Mucosa of gallbladder (tissue), 1 donor: ENCODE measurements at places on chromosomes 7 and 10. TPM values are rescaled to one million over a fixed set of nuclear protein-coding genes. Genes with fewer than 3 reads are reported as not detected.

DNA sequence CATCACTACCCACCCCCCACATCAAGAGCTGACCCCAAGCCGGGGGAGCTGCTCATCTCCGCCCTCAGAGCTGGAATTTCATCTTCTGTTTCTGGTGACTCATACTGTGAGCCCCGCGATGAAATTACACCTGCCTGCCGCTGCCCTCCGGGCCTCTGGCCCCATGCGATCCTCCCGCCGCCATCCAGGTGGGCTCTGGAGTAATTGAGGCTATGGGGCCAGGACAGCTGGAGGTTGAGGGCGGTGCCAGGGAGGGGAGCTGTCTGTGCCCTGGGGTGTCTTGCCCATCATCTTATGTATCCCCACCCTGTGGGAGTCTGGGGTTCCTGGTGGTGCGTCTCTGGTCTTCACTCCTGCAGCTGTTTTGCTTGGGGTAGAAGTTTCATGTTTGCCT, 9.0 kb downstream of the GTF2IRD1 start:
- no peak for DNase-seq

GRCh38 chr7:130141884-130142653, 63.1 kb downstream of the TMEM209 start:
- DNase-seq = no peak

ACHE gene
- total RNA-seq = 8.4 TPM

PODXL gene
- 32.5 TPM for total RNA-seq

DNA sequence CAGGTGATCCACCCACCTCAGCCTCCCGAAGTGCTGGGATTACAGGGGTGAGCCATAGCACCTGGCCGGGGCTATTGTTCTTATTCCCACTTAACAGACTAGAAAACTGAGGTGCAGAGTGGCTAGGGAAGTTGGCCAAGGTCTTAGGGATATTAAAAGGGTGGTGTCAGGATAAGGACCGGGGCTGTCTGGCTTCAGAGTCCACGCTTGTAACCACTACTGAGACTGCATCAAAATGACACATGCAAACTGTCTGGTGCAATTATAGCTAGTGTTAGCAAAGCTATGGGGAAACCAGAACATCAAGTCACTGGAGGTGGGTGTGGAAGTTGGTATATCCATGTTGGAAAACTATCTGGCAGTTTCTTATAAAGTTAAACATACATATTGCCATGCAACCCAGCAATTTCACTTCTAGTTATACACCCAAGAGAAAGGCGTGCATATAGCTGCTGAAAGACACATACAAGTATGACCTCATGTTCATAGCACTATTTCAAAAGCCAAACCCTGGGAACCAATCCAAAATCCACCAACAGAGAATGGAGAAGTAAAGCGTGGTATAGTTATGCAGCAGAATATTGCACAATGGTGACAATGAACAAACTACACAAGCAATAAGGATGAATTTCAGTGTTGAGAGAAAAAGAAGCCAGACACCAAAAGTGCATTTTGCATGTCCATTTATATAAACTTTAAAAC, 33.9 kb upstream of the EEPD1 start:
- DNase-seq = peak; percentile 73

- peak; percentile 74 for DNase-seq
Measured at GRCh38 chr7:120988591-120989256, at the start of gene CPED1. Gene CPED1, plus strand, starts transcription at chr7:120988711. Its CDS starts 911 bp downstream, at chr7:120989622.

DNA sequence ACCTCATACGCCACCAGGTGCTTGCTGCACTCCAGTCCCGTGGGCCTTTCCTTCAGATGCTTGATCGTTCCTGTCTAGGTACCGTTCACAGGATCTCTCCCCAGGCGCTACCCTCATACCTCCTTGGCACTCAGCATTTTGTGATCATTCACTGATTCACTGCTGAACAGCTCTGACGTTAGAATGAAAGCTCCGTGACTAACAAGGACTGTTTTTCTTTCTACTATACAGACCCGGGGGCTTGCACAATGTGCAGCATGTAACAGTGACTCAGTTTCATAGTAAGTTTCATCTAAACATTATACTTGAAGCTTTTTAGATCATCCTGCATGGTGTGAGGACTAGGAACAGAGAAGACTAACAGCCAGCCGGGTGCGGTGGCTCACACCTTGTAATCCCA, 20.6 kb downstream of the KIN start:
- DNase-seq = no peak

DNA sequence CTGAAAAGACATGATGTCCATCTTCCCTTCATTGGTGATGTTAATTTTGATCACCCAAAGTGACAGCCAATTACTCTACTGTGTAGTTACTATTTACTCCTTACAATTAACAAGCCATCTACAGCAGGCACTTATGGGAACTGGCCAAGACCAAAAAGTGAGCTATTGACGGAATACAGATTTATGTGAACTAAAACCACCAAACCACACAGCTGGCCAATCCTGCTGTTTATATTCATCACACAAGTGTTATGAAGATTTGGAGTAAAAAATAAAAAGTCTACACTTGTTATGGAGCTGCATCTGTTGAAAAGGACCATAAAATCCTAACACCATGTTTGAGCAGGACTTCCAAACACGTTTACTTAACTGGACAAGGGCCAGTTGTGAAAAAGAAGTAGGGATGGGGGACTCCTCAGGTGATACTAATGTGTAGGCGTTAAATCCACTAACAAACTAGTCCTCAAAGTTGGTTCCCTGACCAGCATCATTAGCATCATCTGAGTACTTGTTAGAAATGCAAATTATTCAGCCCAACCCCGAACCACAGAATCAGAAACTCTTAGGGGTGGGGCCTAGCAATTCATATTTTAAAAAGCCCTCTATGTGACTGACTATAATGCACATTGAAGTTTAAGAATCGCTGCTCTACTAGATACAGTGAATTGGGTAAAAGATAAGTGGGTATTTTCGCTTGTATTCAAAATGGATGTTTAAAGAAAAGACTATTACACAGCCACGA, 11.6 kb downstream of the MCMBP start:
- no peak for DNase-seq

MLXIPL gene
- total RNA-seq = 117 TPM

DNA sequence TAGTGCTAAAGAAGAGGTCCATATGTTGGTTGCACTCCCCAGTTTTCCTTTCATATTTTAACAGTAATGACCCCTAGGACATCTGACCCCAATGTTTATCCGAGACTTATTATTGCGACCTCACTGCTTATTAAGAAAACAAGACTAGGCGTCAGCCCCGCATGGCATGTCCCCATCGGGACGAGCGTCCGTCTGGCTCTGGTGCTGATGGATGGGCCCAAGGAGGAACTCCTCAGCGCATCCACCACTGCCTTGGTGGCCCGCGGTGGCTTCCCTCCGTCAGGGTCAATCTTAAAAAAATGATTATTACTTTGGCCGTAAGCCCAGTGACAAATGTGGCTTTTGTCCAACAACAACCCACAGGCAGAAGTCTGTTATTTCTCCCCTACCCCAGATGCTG, 40.1 kb upstream of the CXCL12 start:
- no peak for DNase-seq

- DNase-seq = no peak
Measured at GRCh38 chr10:13998163-13998835, 332.4 kb downstream of the FRMD4A start.

DNA sequence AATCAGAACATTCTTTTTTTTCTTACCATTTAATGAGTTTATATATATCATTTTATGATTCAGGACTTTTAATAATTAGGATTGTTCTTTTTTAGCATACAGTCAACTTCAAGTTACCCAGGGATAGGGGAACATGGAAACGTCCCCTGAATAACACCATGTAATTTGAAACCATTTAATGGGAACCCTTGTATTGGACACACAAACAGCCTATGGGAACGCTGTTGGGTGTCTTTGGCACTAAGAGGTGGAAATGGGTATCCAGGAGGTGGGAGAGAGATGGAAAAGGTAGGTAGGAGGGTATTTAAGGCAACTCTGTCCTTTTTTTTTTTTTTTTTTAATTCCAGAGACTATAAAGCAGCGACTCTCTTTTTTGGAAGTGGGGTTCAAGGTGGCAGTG, 2.6 kb downstream of the LUC7L2 start:
- DNase-seq = no peak

CXCL12 gene
- total RNA-seq = 74.3 TPM

DNA sequence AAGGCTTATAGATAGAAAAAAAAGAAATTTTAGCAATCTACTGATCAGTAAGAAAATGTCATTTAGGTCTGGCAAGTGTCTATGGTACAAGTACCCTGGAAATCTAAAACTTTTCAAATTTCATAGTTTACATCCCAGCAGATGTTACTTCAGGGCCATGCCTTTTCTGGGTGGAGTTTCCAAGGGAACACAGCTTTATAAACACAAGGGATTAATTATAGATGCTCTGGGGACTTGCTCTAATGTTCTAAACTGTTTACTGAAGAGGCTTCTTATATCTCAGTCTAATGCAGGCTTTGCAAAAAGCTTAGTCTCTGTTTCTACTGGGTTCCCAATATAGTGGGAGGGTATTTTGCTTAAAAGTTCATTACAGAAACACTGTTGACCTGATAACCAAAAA, 3.1 kb downstream of the CD36 start:
- no peak for DNase-seq
